ENCODE measurements at places on chromosomes 3 and 15. TPM values are rescaled to one million over a fixed set of nuclear protein-coding genes. Genes with fewer than 3 reads are reported as not detected.

DNA sequence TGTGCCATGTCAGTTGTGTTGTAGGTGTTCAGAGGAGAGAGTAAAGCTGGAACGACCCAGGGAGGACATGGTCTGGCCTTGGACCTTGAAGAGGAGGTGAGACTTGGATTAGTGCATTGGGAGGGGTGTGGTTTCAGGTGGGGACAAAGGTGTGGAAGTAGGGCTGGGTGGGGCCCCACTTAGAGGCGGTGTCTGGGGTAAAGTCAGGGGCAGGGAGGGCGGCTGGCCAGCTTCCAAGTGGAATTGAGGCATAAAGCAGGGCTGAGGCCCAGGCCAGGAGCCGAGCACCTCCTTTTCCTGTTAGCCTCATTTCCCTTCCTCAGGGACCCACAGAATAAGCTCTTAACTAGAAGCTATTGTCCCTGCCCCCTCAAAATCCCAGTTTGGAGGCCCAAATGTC is 36.2 kb upstream of the FLNB start:
- DNase-seq = peak; percentile 52

DNA sequence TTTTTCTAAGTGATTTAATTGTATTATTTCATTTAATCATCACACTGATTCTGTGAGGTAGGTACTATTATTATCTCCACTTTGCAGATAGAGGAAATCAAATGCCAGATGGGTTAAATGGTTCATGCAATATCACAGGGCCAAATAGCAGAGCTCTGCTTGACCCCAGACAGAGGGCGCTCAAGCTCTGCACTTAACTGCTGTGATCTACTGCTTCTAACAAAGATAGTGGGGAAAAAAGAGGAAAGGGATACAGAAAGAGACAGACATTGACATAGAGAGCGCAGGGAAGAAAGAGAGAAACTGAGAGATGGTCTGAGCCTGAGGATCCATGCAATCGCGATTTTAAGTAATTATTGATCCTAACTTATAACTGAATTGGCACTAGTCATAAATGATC is 279.1 kb upstream of the THRB start:
- peak; percentile 92 for DNase-seq

DNA sequence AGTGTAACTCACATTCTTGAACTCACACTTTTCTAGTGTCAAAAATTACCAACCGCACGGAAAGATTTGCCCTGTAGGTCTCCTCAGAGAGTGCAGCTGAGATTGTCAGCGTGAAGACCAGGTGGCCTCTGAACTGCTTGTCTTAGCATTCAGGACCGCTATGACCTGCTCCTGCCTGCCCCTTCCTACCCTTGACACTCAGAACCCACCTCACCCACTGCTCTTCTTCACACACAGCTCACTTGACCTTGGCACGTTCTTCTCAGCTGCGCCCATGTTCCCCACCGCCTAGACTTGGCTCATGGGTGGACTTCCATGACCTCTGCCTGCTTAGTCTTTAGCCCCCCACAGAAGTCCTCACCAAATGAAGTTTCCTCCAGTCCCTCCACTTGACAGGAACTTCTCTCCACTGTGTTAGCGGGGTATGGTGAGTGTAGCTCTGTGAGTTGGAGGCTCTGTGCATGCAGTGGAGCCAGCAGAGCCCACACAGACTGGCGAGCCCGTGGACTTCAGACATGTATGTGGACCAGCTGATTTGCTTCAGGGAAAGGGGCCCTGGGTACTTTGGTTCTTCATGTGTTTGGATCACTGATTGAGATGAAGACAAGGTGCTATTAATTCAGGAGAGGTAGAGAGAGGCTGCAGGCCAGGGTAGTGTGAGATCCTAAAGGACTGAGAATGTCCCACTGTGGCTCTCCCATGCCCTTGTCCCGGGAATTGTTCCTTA is 221.3 kb downstream of the OPA1 start:
- DNase-seq = peak; percentile 61

DNA sequence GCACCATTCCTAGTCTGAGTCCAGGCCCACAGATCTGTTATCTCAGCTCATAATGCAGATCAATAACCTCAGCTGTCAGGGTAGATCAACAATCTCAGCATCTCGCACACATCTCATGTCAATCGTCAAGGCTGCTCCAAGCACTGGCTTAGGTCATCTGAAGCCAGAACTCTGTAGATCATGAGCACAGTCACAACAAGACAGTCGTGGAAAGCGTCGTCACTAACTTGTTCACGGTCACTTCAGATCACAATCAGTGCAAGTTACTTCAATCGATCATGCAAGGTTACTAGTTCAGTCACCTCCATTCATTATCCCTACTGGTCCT is 71.8 kb downstream of the RBPMS2 start:
- no peak for DNase-seq

DNA sequence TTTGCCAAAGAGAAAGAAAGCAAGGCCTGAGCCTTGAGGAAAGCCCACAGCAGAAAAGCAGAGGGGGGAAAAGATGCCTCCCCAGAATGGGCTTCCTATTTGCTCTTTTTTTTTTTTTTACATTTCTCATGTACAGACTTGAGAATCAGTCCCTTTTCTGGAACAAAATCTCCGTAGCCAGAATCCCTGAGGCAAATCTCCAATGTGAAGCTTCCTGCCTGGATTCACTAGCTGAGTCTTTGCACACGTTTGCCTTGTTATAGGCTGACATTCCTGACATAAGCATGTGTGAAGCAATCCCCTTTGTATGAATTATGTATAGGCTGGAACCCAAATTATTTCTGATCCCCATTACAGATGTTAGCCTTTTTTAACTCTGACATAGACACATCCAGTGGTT is 52.2 kb upstream of the ACTL6A start:
- no peak for DNase-seq

GRCh38 chr3:183114384-183115178 is 15.3 kb upstream of the MCCC1 start:
- peak; percentile 76 for DNase-seq

GRCh38 chr3:23548706-23549105 is 257.0 kb upstream of the UBE2E1 start:
- no peak for DNase-seq

- no peak for DNase-seq
These were observed 9.7 kb downstream of the RTP4 start for GRCh38 chr3:187377842-187378241.

Gene GJD2
- total RNA-seq = not detected

Gene WDR93
- 0.64 TPM for total RNA-seq

Gene LSM3
- total RNA-seq = 18.1 TPM

Gene SUMF1
- total RNA-seq = 16.7 TPM

Data from endodermal cell (in vitro differentiated cells).